Stimulated activated CD4-positive, alpha-beta T cell treated with anti-CD3 and anti-CD28 coated beads, Interleukin-15, amount 100 ng/mL, for 1 hour (primary cell): ENCODE measurements at places on chromosomes 11 and 22.

GRCh38 chr11:125591649-125592304, 875 bp upstream of the STT3A start:
- DNase-seq, result peak; percentile 12

DNA sequence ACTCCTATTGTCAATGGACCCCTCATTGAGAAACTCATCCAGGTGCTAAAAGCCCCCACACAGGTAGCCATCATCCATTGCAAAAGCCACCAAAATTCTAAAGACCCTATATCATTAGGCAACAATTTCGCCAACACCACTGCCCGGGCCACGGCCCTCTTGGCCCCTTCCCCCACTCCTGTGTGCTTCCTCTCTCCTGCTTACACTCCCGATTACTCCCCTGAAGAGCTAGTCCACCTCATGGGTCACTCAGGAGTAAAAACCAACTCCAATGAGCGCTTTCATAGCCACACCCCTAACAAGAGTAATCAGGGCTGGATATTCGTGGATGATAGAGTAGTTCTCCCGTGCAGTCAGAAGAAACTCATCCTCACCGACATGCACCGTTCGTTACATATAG, 8.9 kb upstream of the OR56A3 start:
- no peak for DNase-seq

DNA sequence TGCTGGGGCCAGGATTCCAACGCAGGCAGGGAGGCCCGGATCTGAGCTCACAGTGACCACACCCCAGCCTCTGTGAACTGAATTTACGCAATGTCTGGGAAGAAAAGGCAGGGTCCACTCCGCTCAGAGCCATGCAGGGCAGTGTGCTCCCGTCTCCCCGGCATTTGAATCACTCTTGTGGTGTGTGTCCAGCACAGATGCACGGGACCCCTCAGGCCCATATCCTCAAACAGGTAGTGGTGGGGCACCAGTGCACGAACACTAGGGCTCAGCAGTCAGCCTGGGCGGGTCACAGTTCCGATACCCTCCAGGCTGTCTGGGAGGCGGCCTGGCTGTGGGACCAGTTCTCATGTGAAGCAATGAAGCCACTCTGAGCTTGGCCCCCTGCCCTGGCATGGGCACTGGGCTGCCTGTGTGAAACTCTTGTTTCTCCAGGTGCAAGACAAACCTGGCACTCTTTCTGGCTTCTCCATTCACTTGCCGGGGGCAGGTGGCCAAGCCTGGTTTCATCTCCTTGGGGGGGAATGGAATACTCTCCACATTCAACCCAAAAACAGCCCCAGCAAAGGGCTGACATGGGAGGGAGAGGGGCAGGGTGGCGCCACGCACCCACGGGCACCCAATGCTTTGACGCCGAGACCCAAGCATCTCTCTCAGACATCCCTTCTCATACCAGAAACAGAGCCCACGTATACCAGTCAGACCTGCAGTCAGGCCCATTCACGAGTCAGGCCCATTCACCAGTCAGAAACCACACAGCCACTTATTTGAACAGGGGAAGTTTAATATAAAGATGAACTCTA, 14.3 kb downstream of the DHCR7 start:
- no peak for DNase-seq

DNA sequence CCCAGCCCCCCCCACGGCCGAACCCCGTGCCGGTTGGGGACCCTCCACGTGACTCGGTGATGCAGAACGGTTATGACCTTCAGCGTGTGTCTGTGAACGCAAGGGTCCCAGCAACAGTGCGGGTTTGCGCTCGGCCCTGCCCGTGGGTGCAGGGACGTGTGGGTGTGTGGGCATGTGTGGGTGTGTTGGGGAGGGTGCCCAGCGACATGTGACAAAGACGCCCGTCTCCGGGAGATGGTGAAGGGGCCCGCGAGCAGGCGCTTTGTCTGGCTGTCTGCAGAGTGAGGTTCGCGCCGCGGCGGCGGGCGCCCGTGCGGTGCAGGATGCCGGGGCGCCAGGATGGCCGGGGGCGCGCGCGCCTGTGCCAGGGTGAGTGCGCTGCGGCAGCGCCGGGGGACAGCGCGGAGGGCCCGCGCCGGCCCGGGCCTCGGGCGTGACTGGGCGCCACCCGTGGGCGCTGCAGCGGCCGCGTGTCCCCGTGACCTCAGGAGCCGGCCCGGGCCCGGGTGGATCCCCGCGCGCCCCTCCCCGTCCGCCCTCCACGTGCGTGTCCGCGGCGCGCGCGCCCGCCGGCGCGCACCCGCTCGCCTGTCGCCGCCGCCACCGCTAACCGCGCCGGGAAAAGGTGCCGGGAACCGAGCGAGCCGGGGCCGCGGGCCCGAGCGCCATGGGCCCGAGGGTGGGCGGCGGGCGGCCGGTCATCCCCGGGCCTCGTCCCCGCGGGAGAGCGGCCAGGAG, at the start of gene LRFN4:
LRFN4 (plus strand) TSS at position 569 of the 738 bp plus-strand sequence. CDS start 681 bp downstream, outside the sequence.
- no peak for DNase-seq

- DNase-seq, result no peak
Measured at GRCh38 chr11:65432100-65432650, 9.6 kb downstream of the NEAT1 start.

- no peak for DNase-seq
Measured at GRCh38 chr11:93236741-93237675, 39.2 kb upstream of the SLC36A4 start.

DNA sequence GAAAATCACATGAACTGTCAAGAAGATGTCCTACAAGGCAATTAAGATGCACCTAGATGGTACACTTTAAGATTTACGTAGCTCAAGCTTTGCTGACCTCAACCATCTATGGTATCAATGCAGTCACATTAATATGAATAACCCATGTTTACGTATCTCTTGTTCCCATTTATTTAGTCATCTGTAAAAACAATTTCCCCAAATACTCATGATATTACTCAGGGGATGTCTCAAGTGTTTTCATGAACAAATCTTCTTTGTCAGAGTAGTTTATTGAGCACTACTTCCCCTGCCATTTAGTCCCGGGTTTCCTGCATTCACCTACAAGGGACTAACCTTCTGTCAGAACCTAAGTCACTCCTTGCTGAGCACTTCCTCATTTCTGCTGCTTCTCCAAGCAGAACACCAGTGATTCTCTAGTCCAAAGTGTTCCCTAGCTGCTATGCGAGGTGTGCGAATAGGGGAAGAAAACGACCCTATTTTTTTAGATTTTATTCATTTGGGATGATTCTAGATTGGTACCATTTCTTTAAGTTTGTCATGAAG, 554.3 kb upstream of the LRRC4C start:
- DNase-seq, result no peak

DNA sequence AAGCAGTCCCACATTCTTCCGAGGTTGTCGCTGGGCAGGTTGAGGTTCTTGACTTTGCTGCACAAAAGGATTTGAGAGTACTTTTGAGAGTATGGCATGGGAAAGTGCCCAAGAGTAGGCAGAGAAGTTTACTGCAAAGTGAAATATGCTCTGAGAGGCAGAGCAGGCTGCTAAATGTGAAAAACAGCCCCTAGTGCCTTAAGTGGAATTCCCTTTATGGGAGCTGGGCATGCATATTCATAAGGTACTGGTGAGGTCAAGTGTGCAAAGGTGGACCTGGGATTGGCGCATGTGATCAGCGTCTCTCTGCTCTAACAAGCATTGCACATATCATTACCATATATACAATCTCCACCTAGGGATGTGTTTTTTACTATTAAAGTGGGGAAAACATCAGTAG, 12.0 kb upstream of the APOL4 start:
- no peak for DNase-seq
